ENCODE measurements at places on chromosomes 4 and X.

DNA sequence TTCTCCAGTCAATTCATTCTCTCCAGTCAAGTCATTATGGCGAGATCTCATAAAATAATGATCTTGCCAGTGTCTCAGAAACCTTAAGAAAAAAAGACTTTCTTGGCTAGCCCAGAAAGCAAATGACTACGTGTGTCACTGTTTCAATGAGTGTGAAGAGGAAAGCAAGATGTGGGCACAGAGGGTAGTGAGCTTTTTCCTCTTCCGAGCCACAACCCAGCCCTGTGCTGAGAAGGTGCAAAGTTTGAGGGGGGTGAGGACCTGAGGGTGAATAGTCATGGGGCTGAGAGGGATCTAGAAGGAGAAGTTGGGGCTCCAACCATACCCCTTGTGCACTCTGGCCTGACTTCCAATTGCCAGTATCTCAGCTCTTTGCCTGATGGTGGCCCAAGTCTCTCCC, 85.6 kb upstream of the EGFL6 start:
- no peak for DNase-seq

GRCh38 chr4:74968456-74969164, 35.7 kb downstream of the PARM1 start:
- DNase-seq, result no peak

- DNase-seq, result peak; percentile 97
Observed at GRCh38 chr4:103996637-103997036, 276.9 kb upstream of the TACR3 start.

DNA sequence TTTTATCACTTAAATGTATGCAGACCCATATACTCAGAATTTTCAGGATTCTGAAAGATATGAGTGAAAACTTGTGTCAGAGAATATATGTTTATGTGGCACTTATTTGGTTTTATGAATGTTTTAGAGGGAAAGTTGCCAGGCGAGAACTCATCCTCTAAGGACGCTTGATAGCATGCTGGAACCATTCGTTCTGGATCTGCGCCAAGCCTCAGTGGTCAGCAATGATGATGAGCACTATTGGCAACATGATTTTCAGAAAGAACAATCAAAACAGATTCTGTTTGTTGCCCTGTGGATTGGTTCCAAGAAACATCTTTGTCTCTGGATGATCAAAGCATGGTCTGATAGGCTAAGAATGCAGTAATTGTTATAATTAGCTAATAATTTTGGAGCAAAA, 32.1 kb upstream of the RAPGEF2 start:
- peak; percentile 26 for DNase-seq

DNA sequence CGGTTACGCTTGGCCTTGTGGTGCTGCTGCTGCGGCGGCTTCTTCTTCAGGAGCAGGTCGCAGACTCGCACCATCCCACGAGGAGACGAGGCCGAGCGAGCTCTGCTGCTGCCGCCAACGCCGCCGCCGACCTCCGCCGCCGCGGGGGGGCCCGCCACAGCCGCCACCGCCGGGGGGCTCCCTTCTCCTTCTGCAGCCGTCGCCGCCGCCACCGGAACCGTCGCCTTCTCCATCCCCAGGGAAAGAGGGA, 237 bp downstream of the ANKRD17 start:
- DNase-seq, result peak; percentile 1

- no peak for DNase-seq
Observed at GRCh38 chrX:46676399-46677356, 82.2 kb downstream of the SLC9A7 start.

DNA sequence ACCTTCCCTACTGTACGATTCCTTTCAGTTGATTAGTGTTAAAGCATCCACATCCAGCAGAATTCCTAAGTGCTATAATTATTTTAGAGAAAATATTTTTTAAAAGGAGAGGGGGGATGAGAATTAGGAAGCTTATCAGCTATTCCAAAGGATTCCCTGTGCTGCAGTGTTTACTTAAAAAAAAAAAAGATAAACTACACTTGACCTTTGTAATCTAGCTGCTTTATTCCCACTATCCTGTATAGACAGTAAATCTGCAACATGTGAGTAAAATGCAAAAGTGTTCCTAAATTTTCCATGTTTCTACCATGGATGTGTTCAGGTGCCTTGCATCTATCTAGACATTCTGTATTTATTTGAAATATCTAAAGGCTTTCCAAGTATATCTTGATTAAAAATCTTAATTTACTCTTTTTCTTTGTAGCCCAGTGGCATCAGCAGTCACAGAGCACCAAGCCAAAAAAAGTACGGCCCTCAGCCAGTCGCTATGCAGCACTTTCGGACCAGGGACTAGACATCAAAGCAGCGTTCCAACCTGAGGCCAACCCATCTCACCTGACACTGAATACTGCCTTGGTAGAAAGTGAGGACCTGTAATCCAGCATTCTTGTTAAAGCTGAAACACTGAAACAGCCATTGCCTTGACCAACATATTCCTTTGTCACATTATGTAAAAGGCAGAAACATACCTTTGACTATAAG, 84.1 kb downstream of the CBR4 start:
- no peak for DNase-seq

DNA sequence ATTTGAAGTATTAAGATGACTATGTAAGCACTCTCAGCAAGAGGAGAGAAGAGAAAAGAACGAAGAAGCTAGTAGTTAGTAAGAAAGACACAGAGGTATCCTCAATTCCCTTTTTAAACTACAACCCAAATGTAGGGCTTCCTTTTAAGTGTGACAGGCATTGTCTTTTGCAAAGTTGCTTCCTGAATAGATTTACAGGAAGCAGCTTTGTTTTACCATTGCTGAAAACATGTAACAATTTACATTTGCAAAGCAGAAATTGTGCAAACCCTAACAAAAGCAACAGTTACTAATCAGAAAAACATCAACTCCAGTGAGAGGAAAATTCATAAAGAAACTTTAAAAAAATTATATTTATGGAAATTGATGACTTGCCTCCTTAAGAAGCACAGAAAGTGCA, 96.4 kb downstream of the FAM13A start:
- no peak for DNase-seq
